ENCODE measurements at places on chromosomes 6 and 20.
A peak's percentile ranks its signal among the peaks of the same experiment; 100 is the strongest.

GRCh38 chr20:19314621-19315020 lies 102.2 kb downstream of the SLC24A3 start:
- H3K4me3 ChIP-seq: no peak overlapping the region
- no peaks in the 10 kb centered on the region for H3K36me3 ChIP-seq
- no peaks in the 10 kb centered on the region for H3K4me1 ChIP-seq
- H3K27me3 ChIP-seq: no peaks in the 10 kb centered on the region
- no peak for DNase-seq
- no peak overlapping the region for H3K27ac ChIP-seq

DNA sequence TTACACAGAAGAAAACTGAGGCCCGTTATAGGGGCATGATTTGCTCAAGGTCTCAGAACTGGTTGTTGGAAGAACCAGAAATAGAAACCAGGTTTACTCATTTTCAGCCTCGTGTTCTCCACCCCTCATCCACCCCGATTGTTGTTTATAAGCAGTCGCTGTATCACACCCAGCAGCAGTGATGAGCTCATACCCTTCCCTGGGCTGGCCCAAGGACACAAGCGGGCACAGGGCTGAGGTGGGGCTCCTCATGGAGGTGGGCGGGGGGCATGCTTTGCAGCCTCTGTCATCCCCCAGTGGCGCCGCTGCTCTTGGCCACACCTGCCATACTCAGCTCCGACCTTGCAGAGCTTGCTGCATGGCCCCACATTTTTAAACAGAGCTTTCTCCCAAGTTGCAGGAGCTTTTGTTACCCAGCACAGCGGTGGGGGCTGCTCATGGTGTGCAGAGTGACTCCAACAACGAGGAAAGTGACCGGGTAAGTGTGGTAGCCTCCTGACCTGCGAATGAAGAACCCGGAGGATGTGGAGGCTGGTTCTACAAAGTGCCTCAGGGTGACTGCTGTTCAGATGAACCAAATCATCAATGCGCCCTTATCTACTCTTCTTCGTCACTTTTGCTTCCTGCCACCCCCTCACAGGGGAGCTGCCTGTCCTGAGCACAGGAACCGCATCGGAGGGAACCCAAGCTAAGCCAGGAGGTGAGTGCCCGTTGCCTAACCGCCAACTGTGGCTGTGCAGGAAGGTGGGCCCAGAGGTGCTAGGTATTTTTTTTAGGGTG lies 43.6 kb upstream of the NKX2-2 start:
- H3K4me1 ChIP-seq: no peaks in the 10 kb centered on the region
- no peak overlapping the region for H3K27ac ChIP-seq

DNA sequence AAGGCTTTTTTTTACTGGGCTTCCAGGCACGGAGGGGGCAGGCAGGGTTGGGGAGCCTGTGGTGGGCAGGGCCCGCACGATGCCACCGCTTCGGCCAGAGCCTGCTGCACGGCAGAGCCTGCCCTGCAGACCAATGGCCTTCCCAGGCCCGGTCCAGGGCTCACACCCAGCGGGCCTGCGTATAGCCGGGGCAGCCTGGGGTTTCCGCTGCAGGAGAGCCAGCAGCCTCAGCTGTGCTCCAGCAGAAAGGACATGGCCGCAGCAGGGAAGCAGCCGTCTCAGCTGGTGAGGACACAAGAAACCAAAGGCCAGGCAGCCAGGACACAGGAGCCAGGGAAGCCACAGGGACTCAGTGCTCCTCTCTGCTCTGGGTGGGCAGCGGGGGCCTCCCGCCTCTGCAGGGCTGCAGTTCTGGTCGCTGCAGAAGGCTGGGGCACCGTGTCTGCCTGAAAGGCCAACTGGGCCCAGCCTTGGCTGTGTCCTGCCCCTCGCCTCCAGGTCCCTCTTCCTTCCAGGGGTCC lies 90.6 kb downstream of the TTLL2 start:
- no peaks in the 10 kb centered on the region for H3K36me3 ChIP-seq
- H3K4me3 ChIP-seq: no peak overlapping the region
- no peaks in the 10 kb centered on the region for H3K27me3 ChIP-seq
- H3K27ac ChIP-seq: no peak overlapping the region
- no peaks in the 10 kb centered on the region for H3K4me1 ChIP-seq
- no peak for DNase-seq

GRCh38 chr6:101582792-101583191 lies 189.3 kb downstream of the GRIK2 start:
- H3K4me3 ChIP-seq: no peak overlapping the region
- H3K27ac ChIP-seq: no peak overlapping the region
- no peaks in the 10 kb centered on the region for H3K4me1 ChIP-seq

DNA sequence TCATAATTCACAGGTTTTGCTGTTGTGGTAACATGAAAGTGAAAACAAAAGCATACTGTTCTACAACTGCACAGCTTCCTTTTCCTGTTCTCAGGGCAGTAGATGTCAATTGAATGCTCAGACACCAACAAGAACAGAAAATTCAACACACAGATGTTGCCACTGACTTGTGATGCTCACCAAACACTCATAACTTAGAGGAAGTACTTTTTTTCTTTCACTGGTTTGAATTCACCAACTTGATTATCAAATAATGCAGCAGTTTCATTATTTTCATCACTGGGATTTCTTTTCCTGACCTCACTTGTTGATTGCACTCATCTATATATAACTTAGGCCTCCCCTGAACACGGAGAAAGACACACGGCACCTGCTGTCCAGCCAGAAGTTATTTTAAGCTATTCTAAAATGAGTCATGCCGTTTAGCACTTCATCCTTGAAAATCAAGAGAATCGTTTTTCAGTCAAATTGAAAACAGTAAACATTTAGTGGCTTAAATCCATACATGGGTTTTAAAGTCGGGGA lies 949 bp downstream of the TXLNB start:
- no peaks in the 10 kb centered on the region for H3K36me3 ChIP-seq
- peaks cover 27% of the 10 kb centered on the region for H3K4me1 ChIP-seq
- H3K4me3 ChIP-seq: peak overlapping the region; percentile 58
- peak overlapping the region; percentile 81 for H3K27ac ChIP-seq

GRCh38 chr6:4794140-4794707 lies 18.0 kb downstream of the CDYL start:
- no peak for DNase-seq
- no peaks in the 10 kb centered on the region for H3K27me3 ChIP-seq
- peaks cover 14% of the 10 kb centered on the region for H3K4me1 ChIP-seq
- no peak overlapping the region for H3K27ac ChIP-seq

DNA sequence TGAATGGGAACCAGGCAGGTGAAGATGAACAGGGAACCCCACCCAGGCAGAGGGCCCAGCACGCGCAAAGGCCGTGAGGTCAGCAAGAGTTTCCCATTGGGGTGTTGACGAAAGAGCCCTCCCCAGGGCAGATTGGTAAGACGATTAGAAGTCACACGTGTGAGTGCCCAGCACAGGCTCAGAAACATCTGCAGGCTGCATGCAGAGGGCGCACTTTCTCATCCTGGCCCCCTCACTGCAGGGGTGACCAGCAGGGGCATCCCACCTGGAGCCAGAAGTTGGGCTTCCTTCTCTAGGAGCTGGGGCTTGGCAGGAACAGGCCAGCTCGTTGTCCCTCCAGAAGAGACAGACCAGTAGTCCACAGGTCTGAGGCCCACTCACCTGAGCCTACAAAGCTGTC lies 38.4 kb downstream of the VSTM2L start:
- H3K4me3 ChIP-seq: no peak overlapping the region
- no peaks in the 10 kb centered on the region for H3K4me1 ChIP-seq
- no peaks in the 10 kb centered on the region for H3K36me3 ChIP-seq
- no peak overlapping the region for H3K27ac ChIP-seq

DNA sequence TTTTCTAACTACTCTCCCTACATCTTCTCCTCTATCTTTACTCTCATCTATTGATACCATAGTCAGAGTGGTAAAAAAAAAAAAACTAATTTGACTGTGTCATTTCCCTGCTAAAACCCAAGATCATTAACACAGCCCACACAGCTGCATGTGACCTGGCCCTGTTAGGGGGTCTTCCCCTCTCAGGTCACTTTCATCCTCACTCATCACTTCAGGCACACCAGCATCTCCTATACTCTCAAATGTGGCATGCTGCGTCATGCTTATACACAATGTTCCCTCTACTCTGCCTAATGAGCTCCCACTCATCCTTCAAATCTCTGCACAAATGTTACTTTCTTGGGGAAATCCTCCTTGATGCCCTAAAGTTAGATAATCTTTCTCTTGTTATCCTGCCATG lies 86.8 kb downstream of the CDK19 start:
- H3K4me3 ChIP-seq: no peak overlapping the region
- no peak for DNase-seq
- H3K4me1 ChIP-seq: no peaks in the 10 kb centered on the region
- no peaks in the 10 kb centered on the region for H3K27me3 ChIP-seq
- H3K36me3 ChIP-seq: no peaks in the 10 kb centered on the region

DNA sequence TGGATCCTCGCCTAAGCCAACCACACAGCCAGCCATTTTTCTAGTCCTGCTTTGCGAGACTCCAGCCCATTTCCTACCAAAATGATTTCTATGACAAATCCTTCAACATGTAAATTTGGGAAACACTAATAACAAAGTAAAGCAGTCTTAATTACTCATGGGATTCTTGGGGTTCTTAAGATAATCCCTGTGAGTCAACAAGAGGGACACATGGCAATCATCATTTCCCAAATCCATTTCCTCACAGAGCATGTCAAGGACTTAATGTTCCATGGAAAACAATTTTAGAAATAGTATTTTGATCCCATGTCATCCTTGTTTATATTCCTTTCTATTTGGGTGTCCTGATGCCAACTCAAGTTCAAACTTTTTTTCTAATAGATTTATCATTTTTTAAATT lies 322.7 kb upstream of the NOX3 start:
- H3K27ac ChIP-seq: no peak overlapping the region
- no peak overlapping the region for H3K4me3 ChIP-seq
- DNase-seq: no peak
- H3K36me3 ChIP-seq: no peaks in the 10 kb centered on the region
- H3K4me1 ChIP-seq: peaks cover 20% of the 10 kb centered on the region

- no peaks in the 10 kb centered on the region for H3K27me3 ChIP-seq
- no peaks in the 10 kb centered on the region for H3K4me1 ChIP-seq
- H3K4me3 ChIP-seq: no peak overlapping the region
- no peaks in the 10 kb centered on the region for H3K36me3 ChIP-seq
- no peak for DNase-seq
- H3K27ac ChIP-seq: no peak overlapping the region
Observed at GRCh38 chr6:66396549-66396948, 689.5 kb upstream of the EYS start.

DNA sequence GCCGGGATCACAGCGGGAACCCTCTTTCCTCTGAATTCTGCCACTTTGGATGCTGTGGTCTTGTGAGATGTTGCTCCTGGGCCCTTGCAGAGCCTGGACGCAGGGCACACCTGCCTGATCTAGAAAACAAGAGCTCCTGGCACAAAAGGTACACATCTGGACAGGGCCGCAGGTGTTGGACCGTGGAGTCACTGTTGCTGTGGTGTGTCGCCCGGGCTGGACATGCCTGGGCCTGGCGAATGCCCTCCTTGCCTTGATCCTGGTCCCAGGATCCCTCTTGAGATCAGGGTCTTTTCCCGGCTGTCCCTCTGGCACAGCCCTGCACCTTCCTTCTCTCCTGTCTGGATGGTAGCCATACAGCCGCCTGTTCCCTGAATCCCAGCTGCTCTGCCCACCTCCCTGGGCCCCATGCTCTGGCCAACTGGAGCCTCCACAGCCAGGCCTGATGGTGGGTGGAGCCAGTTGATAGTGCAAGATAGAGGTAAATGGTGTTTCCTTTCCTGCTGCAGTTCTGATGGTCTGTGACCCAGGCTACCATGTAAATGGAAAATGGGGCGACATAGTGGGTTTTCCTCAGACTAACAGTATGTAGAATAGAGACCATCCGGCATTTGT lies 5.0 kb downstream of the FOXP4 start:
- H3K27ac ChIP-seq: no peak overlapping the region
- no peaks in the 10 kb centered on the region for H3K36me3 ChIP-seq
- DNase-seq: no peak
- no peaks in the 10 kb centered on the region for H3K27me3 ChIP-seq
- H3K4me1 ChIP-seq: no peaks in the 10 kb centered on the region
- H3K4me3 ChIP-seq: no peak overlapping the region

DNA sequence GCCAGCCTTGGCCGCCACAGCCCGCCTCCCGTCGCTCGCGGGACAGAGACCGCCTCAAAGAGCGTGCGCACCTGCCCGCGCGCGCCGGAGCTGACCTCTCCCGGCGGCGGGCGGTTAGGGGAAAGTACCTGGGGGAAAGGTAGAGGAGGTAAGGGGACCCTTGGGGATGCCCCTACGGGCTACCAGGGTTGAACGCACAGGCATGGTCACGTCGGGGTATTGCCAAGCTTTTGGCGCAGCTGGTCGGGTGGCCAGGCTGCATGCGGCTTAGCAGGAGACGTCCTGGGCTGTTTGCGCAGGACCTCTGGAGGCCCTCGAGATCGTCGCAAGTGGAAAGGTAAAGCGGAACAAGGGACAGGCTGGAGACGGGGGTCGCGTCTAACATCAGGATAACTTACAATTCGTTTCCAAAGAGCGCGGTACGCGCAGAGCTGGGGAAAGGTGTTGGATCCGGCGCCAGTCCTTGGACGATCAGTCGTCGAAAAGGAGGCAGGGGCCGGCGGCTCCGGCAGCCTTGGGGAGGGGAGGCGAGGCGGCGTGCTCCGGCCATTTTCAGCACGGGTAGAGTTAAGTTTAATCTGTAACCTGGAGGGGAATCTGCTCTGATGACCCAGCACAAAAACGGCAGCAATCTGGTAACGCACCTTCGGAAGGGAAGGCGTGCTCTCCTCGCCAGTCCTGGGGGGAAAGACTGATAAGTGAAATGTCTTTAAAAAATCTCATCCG lies 9.0 kb downstream of the GNAS-AS1 start:
- H3K36me3 ChIP-seq: no peaks in the 10 kb centered on the region
- no peak for DNase-seq
- no peaks in the 10 kb centered on the region for H3K4me1 ChIP-seq
- no peak overlapping the region for H3K4me3 ChIP-seq

GRCh38 chr6:5085648-5086293 lies 630 bp downstream of the PPP1R3G start:
- no peaks in the 10 kb centered on the region for H3K36me3 ChIP-seq
- H3K4me1 ChIP-seq: peaks cover 20% of the 10 kb centered on the region
- H3K27me3 ChIP-seq: no peaks in the 10 kb centered on the region
- H3K4me3 ChIP-seq: peak overlapping the region; percentile 66
- H3K27ac ChIP-seq: no peak overlapping the region
- peak; percentile 72 for DNase-seq

GRCh38 chr6:143642403-143642802 lies 35.4 kb upstream of the PHACTR2 start:
- H3K4me1 ChIP-seq: no peaks in the 10 kb centered on the region
- no peaks in the 10 kb centered on the region for H3K27me3 ChIP-seq
- H3K27ac ChIP-seq: no peak overlapping the region

- peak; percentile 67 for DNase-seq
- H3K36me3 ChIP-seq: no peaks in the 10 kb centered on the region
- peak overlapping the region; percentile 92 for H3K27ac ChIP-seq
- H3K27me3 ChIP-seq: no peaks in the 10 kb centered on the region
- H3K4me1 ChIP-seq: peaks cover 37% of the 10 kb centered on the region
Observed at GRCh38 chr20:35091816-35092523, 637 bp downstream of the TRPC4AP start.

Measured in GM23248 (cell line).